ENCODE measurements at places on chromosomes 5 and 9.
A peak's percentile ranks its signal among the peaks of the same experiment; 100 is the strongest.

- H3K27ac ChIP-seq = no peak overlapping the region
- no peak overlapping the region for H3K4me3 ChIP-seq
- no peak for DNase-seq
- no peaks in the 10 kb centered on the region for H3K36me3 ChIP-seq
These were observed 9.4 kb upstream of the C5orf58 start for GRCh38 chr5:170223360-170223759.

DNA sequence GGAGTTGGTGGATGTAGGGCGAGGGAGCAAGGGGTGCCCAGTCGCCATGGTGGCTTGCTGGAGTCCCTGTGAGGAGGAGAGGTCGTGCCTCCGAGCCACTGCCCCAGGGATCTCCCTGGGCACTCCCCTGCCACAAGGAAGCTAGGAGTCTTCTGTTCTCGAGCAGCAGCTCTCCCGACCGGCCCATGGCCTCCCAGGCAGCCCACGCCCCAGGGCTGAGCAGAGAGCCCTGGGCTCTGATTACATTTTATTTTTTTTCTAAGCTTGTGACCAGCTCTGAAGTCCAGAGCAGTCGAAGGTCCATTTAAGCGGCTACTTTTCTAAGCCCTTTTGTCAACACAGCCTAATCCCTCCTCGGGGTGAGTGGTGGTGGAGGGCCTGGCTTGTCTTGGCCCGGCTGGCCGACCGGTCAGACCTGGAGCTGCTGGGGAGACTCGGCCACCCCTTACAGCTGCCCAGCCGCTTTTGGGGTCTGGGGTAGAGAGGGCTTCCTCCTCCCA lies 2.1 kb downstream of the RXRA start:
- DNase-seq = no peak
- no peaks in the 10 kb centered on the region for H3K36me3 ChIP-seq
- no peak overlapping the region for H3K27ac ChIP-seq
- H3K4me1 ChIP-seq = no peaks in the 10 kb centered on the region
- no peak overlapping the region for H3K4me3 ChIP-seq

DNA sequence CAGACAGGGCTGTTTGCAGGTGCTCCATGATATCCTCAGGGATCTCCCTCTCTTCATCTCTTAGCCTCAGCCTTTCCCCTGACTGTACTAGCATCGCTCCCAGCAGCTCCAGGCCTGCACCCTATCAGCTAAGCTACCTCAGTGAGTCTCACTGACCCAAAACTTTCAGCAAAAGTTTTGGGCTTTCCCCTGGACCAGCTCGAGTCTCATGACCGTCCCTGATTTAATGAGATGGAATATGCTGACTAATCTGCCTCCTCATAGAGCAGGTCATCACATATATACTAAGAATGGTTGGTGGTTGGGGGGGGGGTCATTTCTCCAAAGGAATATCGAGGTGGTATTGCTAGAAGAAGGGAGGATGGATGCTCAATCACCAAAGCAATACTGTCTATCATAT lies 151.5 kb downstream of the NR3C1 start:
- H3K4me3 ChIP-seq = no peak overlapping the region
- H3K27me3 ChIP-seq = no peaks in the 10 kb centered on the region
- no peaks in the 10 kb centered on the region for H3K36me3 ChIP-seq
- H3K4me1 ChIP-seq = no peaks in the 10 kb centered on the region
- DNase-seq = no peak

GRCh38 chr5:81774374-81774773 lies 23.5 kb upstream of the SSBP2 start:
- DNase-seq = no peak
- no peak overlapping the region for H3K27ac ChIP-seq
- H3K4me1 ChIP-seq = peaks cover 19% of the 10 kb centered on the region
- no peaks in the 10 kb centered on the region for H3K27me3 ChIP-seq

DNA sequence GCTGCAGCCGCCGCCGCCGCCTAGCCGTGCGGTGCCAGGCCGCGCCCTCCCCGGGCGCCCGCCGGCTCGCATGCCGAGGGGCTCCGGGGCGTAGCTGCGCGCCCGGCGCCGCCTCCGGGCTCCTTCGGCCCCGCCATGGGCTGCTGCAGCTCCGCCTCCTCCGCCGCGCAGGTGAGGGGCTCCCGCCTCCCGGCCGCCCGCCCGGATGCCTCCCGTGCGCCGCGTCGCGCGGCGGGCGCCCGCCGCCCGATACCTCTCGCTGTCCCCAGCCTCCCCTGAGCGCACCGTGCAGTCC lies 230 bp downstream of the SLC44A1 start:
- H3K4me1 ChIP-seq = peaks cover 41% of the 10 kb centered on the region
- H3K4me3 ChIP-seq = peak overlapping the region; percentile 92
- DNase-seq = no peak
- no peaks in the 10 kb centered on the region for H3K27me3 ChIP-seq
- H3K36me3 ChIP-seq = no peaks in the 10 kb centered on the region

GRCh38 chr9:4890929-4891328 lies 94.1 kb upstream of the JAK2 start:
- H3K4me1 ChIP-seq = no peaks in the 10 kb centered on the region
- DNase-seq = no peak
- no peak overlapping the region for H3K4me3 ChIP-seq
- no peaks in the 10 kb centered on the region for H3K36me3 ChIP-seq
- H3K27ac ChIP-seq = no peak overlapping the region
- H3K27me3 ChIP-seq = no peaks in the 10 kb centered on the region

GRCh38 chr5:13990896-13991295 lies 46.4 kb upstream of the DNAH5 start:
- H3K27me3 ChIP-seq = no peaks in the 10 kb centered on the region
- no peaks in the 10 kb centered on the region for H3K36me3 ChIP-seq
- H3K27ac ChIP-seq = no peak overlapping the region
- no peak overlapping the region for H3K4me3 ChIP-seq

GRCh38 chr9:137243626-137244485 lies 2.8 kb downstream of the TUBB4B start:
- no peak overlapping the region for H3K27ac ChIP-seq
- peaks cover 10% of the 10 kb centered on the region for H3K4me1 ChIP-seq
- no peaks in the 10 kb centered on the region for H3K27me3 ChIP-seq

DNA sequence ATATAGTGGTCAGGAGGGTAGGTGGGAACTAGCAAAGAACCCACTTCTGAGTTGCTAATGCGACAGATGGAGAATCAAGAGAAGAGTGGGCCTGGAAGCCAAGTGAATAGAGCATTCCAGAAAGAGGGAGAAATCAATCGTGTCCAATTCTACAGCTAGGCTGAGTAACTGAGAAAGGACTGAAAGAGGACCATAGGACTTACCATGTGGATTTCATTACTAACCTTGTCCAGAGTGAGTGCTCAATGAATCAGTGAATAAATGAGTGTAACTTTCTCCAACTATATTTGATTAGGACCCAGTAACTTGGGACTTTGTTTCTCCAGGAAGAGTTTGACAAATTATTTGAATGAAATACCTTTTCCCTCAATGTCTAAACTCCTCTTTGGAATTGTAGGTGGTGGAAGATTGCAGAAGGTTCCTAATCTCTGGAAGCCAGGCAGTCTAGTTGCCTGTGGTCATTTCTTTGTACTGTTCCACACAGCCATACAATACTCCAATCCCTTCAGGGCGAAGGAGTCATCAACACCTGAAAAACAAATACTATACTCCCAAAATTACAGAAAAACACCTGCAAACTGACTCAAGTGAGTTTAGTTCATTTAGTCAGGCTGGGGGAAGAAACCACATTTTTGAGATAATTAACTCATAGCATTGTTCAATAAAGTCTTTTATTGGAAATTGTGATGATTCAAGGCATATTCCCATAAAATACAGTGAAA lies 2.6 kb upstream of the F2RL1 start:
- no peaks in the 10 kb centered on the region for H3K36me3 ChIP-seq
- no peak overlapping the region for H3K27ac ChIP-seq
- no peaks in the 10 kb centered on the region for H3K4me1 ChIP-seq
- no peak for DNase-seq
